Activated T-helper 1 cell treated with anti-CD3 and anti-CD28 coated beads, Interleukin-2, amount 50 U/mL, for 16 hours (primary cell): ENCODE measurements at places on chromosomes 2 and 18.

DNA sequence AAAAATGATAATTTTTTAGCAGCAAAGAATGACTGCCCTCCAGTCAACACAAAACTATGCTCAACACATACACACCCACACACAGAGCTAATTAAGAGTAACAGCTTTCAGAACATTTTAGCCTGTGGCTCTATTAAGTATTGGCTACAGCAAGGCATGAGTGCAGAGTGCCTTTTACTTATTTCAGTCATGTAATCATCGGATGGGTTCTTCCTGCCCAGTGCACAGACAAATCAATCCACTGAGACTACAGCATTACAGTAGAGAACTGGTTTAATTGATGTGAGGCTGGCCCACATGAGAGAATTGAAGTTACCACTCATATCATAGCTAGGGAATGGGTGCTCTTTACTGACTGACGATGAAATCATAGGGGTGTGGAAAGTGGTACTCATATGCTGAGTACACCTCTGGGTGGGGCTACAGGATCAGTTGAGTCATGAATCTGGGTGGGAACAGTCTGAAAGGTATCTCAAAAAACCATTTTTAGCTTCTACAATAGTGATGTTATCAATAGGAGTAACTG lies 241.0 kb downstream of the FSIP2 start:
- DNase-seq = no peak

DNA sequence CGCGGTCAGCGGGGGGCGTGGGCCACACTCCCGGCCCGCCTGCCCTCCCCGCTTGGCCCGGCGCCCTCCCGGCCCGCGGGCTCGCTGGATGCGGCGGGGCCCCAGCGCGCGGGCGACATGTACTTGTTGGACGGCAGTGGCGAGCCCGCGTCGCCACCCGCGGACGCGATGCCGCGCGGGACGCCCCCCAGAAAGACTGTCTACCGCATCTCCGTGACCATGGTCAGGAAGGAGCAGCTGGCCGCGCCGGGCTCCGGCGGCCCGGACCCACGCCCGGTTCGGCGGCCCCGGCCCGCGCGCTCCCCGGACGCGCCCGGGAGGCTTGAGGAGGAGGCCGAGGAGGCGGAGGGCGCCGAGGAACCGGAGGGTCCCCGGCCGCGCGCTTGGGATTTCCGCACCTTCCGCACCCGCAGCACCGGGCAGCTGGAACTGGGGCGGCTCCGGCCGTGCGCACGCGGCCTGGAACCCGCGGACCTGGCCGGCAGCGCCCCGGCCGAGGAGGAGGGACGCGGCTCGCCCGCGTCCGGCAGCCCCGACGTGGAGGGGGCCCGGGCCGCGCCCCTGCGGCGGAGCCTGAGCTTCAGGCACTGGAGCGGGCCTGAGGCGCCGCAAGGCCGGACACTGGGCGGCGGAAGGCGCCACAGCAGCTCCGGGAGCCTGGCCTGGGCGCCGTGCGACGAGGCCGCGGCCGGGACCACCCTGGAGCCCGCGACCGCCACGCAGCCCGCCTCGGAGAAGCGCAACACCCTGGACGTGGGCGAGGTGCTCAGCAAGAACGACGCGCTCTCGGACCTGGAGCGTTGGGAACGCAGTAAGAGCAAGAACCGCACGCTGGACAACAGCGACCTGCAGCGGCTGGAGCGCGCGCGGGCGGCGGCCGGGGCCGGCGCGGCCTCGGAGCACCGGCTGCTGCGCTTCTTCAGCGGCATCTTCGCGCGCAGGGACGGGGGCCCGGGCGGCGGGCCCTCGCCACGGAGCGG lies 176.4 kb downstream of the AGAP1 start:
- no peak for DNase-seq

GRCh38 chr2:135475128-135475527 lies 55.9 kb downstream of the ZRANB3 start:
- no peak for DNase-seq

DNA sequence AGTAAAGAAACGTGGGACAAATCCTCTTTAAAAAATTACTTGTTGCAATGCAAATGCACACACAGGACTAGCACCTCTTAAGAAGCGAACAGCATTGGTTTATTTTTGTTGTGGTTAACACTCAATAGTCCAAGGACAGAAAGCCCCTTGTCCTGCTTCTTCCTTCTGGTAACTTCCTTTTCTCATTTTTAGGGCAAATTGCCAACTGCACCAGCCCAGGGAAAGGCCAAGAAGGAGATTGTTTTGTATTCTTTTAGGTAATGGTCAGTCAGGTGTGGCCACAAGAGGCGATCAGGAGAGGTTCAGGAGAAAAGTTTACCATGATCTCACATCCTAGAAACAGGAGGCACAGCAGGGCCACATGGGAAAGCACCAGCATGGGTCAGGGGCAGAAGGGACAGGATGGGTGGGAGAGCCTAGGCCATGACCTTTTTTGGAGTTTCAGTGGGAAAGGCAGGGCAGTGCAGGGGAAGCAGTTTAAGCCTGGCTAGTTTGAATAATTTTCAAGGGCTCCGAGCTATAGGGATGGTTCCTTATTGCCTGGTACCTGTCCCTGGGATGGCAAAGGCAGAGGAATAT lies 73.0 kb downstream of the CHRNA1 start:
- no peak for DNase-seq

DNA sequence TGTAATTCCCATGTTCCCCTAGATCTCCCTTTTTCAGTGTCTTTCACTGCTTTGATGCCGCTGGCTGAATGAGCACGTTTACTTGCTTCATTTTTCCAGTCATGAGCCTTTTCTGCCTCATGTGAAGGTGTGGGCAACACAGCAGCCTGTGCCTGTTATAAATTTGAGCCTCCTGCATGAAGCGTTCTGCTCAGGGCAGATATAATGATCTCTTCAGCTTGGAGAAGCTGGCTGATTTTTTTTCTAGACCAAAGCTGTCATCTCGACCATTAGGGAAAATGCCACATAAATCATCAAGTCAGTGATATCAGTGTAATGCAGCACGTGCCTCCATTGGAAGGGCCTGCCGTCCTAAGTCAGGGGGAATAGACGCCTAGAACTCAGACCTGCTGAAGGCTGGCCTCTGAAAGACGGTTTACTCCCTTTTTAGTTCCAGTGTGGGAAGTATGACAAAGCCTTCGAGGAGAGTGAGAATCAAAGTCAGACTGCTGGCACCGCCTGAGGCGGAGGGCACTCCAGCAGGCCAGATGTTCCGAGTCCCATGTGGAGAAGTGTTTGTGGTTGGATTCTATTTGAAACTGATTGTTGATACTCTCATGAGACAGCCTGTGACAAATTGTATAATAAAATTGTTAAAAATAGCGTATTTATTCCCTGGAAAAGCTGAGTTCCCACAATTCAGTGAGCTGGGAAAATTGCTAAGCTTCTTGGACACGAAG lies 196.5 kb downstream of the MYO1B start:
- no peak for DNase-seq

GRCh38 chr18:21652073-21652472 lies 40.0 kb downstream of the SNRPD1 start:
- no peak for DNase-seq

DNA sequence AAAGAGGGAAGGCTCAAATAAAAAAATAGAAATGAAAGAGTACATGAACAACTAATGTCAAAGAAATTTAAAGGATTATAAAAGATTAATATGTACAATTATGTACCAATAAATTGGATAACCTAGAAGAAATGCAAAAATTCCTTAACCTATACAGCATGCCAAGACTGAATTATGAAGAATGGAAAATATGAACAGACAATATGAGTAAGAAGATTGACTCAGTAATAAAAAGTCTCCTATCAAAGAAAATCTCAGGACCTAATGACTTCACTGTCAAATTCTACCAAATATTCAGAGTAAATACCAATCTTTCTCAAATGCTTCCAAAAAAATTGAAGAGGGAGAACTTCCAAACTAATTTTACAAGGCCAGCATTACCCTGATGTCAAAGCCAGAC lies 120.2 kb upstream of the SPOPL start:
- DNase-seq = no peak

GRCh38 chr2:49515996-49516782 lies 361.9 kb upstream of the FSHR start:
- DNase-seq = no peak

DNA sequence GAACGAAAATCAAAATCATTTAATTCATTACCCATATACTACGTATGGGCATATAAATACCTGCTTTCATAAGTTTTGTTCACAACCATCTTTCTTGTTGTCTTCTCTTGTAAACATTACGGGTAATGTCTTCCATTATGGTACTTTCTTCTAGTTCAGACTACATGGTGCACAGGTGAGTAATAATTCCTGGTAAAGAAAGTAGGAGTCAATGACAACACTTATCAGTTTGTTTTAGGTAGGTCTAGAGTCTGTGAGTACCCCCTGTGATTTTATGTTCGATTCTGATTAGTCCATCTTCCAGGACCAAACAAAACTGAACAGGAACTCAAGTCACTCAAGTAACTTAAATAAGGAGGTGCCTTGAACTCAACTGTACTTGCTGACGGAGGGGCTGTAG lies 25.2 kb upstream of the CTLA4 start:
- DNase-seq = no peak

DNA sequence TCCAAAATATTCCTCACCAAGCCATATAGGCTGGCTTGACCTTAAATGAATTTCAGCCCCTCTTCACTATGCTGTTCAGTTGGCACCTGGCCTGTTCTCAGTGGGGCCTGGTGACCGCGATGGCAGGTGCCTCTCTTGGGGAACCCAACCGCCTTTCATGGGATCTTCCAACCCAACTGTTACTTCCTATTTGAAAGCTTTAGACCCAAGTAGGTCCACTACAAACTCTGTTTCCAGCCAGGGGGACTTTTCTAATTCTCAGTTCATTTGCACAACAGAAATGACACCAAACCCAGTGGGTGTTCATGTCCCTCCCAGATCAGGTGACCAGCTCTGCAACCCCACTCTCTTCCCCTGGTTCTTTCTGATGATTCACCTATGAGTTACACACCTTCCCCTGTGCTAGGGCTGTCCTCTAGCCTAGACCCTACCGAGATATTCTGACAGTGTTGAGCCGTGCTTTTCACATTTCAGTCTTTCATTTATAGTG lies 35.6 kb upstream of the NDUFV2 start:
- DNase-seq = no peak

GRCh38 chr18:48996041-48996440 lies 45.3 kb upstream of the SMAD7 start:
- DNase-seq = no peak

- no peak for DNase-seq
These were observed 32.8 kb downstream of the AOX1 start for GRCh38 chr2:200618590-200619021.

- DNase-seq = no peak
These were observed 97.7 kb downstream of the TWIST2 start for GRCh38 chr2:238945433-238946150.

DNA sequence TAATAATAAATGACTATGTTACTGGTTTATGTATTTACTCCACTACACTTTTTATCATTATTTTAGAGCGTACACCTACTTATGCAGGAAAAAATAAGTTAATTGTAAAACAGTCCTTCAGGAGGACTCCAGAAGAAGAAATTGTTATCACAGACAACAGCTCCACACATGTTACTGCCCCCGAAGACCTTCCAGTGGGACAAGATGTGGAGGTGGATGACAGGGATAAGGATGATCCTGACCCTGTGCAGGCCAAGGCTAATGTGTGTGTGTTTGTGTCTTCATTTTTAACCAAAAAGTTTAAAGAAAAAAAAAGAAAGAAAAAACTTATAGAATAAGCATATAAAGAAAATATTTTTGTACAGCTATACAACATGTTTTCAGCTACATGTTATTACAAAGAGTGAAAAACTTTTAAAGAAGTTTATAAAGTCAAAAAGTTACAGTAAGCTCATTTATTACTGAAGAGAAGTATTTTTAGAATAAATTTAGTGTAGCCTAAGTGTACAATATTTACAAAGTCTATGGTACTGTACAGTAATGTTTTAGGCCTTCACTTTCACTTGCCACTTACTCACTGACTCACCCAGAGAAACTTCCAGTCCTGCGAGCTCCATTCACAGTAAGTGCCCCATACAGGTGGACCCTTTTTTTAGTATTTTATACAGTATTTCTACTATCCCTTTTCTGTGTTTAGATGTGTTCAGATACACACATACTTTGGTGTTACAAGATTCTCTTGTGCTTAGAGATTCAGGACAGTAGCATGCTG lies 7.5 kb downstream of the TGFBRAP1 start:
- no peak for DNase-seq

DNA sequence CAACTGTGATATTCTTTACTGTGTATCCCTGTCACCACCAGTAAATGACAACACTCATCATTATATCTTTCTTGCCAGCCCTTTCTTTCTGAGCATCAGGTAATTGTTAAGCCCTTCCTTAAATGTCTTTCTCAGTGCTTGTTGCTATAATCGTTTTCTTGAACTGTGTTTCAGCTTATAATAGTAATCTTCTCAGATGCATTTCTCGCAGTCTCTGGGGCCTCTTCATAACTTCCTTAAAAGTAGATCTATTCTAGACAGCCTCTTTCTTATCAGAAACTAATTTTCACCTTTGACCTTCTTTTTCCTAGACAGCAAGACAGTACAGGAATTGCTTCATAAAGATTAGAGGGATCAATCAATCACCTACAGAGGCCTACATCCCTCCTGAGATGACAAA lies 648.1 kb downstream of the CPS1 start:
- no peak for DNase-seq

DNA sequence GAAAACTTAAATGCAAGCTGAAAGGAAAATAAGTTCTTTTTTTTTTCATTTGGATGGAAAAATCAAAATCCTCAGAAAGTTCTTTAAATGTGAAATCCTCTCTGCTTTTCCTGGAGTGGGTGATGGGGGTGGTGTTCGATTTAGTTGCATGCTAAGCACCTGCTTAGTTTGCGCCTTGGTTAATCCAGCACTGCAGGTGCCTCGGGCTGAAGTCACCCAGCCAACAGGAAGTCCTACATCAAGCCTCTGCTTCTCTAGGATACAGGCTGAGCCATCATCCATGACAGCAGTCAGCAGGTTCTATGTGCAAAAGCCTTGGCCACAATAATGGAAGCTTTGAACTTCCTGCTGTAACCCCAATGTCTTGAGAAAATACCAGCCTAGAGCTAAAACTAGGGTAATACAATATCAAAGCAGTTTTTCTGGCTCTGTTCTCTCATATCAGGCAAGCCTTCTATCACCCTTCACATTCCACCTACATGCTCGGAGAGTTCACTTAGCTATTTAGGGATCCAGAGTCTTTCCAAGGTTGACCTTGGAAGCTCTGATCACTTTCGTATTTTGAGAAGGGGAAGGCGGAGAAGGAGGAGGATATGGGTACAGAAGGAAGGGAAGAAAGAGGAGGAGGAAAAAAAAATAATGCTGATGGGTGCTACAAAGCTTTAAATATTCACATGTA lies 116.1 kb upstream of the LRRTM1 start:
- no peak for DNase-seq

DNA sequence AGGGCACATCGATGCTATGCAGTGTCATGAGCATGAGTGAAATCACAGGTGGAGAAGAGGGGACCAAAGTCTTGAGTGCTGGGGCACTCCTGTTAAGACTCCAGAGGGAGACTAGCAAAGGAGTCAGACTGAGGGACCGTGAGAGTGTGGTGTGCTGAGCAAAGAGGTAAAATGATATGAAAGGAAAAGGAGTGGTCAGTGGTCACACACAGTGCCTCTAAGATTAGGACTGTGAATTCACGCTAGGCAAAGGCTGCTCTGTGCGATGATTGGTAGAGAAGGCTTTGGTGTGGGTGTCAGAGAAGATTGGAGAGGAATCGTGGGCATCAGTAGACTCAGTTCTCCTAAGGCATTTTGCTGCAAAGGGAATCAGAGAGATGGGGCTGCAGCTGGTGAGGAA lies 12.8 kb downstream of the SOCS6 start:
- no peak for DNase-seq

- DNase-seq = no peak
These were observed 87.9 kb upstream of the NT5C1B start for GRCh38 chr2:18677280-18677679.

- DNase-seq = no peak
These were observed 90.0 kb upstream of the SLC14A2 start for GRCh38 chr18:45525301-45525700.

- no peak for DNase-seq
These were observed 90.8 kb downstream of the GAREM1 start for GRCh38 chr18:32379891-32380290.
